ENCODE measurements at places on chromosomes 12 and 14.

DNA sequence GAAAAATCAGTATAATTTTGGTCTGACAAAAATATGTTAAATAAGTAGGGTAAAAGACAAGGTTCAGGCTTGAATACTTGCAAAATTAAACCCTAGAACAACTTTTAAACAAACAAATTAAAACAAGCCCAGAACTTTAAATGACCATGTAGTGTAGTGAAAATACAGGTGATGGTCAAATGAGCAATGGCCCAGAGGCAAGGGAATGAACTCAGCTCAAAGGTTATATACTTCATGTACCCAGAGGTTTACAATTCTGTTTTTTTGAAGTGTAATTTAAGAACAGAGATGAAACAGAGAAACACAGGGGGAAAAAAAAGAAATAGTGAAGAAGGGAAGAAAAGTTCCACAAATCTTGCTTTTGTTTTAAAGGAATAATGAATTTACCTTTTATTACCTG, 949.2 kb downstream of the TRHDE start:
- DNase-seq, result no peak

DNA sequence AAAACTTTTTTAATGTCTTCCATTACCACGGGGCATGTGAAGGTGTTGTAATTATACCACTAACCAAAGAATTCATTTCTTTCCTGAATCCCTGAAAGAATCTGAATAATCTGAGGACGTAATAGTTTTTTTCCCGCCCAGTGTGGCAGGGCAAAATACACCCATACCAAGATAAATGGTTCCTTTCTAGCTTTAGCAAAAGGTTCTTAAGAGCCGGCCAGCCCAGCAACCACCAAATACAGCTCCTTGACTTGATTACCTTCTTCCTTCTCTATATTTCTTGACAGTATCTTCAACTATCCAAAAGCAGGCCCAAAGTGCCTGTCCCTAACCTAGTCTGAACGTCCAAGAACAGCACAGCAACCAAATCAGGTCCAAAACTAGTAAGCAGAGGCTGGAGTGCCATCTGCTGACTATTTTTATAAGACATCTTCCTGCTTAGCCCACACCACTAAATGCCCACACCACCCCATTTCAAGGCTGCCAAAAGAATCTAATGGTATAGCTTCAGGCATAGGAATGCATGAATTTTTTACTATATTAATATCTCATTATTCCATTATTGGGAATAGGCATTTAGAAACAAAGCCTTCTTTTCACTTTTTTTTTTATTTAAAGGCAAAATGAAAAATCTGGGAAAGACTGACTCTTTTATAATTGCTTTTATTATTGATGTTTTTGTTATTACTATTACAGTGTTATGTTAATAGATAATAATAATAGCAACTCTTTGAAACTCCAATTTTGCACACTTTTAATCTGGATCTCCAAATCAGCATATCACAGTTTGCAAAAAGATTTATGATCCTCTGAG, 524.4 kb downstream of the MED13L start:
- DNase-seq, result no peak

DNA sequence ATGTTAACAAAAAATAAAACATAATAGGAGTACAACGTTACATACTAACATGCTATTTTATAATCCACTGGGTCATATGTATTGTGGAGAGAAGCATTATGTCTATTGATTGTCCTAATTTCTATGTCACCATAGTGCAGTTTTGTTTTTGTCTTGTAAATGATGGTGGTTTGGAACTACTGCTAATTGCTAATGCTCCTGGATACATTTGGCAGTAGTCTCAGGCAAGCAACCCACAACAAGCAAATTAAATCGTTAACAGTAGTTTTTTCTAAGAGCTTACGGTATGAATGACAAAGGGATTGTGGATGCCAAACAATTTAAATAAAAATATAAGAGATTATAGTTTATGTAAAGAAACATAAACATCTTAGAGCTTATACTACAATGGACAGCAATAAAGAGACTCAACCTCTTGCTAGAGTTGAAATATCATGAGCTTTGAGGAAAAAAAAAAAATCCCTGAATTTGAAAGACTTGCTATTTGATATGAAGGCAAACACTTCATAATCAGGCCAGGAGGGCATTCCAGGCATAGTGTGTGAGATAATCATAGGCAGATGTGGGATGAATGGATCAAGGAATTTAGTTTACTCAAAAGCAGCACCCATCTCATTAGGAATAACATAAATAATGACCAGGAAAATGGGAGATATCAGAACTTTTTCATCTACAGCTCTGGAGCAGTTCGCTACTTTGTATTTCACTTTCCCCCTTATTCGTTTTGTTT, 181.3 kb downstream of the CCDC59 start:
- no peak for DNase-seq

- no peak for DNase-seq
These were observed 22.7 kb downstream of the CGRRF1 start for GRCh38 chr14:54532111-54533012.

DNA sequence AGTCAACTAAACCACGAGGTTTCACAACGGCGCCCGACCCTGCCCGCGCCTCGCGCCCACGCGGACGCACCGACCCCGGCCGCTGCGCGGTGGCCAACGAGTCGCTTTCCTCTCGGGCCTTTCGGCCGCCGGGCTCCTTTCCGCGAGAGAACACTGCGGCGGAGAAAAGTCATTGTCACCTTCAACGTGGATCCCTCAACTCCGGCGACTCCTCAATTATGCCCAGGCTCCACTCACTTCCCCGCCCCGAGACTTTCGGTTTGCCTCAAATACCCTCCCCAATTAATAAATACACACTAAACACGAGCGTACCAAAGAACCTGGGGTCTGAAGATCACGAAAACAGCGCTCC, 450 bp downstream of the SINHCAF start:
- peak; percentile 18 for DNase-seq

GRCh38 chr12:62647586-62647985, 181.0 kb downstream of the MON2 start:
- DNase-seq, result no peak

DNA sequence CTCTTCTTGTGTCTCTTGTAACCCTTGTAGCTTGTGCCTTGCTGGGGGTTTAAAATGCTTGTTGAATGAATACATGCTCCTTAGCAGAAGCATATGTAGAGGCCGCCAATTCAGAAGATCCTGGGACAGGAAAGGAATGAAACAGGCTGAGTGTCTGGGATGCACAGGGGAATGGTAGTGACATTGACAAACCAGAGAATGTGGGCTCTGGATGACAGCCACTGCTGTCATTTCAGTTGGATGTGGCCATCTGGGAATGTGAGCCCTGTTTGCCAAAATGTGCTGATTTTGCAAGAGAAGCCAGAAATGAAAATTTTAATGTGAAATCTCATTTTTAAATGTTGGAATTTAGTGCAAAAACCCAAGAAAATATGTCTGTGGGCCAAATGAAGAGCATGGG, 136.8 kb downstream of the DACT1 start:
- no peak for DNase-seq

DNA sequence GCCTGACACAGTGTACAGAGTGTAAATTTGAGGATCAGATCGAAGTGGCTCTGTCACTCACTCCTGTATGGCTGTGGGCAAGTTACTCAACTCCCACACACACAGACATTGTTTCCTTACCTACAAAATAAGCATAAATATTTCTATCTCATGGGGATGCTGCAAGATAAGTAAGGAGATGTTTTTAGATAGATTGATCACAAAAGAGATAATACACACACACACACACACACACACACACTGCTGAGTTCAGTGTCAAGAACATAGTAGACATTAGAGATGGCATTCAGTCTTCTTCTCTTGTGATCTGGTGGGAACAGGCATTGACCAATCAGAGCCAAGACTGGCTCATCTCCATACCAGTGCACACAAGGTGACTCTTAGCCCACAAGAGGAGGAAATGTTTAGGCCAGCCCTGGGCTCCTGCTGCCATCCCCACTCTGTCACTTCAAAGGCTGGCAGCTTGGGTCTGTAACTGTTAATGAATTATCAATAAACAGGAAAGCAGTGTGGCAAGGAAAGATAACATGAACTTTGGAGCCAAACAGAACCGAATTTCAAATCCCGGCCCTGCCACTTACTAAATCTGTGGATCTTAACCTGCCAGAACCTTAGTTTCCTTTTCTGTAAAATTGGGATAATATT, 3.4 kb upstream of the RNASE8 start:
- no peak for DNase-seq

DNA sequence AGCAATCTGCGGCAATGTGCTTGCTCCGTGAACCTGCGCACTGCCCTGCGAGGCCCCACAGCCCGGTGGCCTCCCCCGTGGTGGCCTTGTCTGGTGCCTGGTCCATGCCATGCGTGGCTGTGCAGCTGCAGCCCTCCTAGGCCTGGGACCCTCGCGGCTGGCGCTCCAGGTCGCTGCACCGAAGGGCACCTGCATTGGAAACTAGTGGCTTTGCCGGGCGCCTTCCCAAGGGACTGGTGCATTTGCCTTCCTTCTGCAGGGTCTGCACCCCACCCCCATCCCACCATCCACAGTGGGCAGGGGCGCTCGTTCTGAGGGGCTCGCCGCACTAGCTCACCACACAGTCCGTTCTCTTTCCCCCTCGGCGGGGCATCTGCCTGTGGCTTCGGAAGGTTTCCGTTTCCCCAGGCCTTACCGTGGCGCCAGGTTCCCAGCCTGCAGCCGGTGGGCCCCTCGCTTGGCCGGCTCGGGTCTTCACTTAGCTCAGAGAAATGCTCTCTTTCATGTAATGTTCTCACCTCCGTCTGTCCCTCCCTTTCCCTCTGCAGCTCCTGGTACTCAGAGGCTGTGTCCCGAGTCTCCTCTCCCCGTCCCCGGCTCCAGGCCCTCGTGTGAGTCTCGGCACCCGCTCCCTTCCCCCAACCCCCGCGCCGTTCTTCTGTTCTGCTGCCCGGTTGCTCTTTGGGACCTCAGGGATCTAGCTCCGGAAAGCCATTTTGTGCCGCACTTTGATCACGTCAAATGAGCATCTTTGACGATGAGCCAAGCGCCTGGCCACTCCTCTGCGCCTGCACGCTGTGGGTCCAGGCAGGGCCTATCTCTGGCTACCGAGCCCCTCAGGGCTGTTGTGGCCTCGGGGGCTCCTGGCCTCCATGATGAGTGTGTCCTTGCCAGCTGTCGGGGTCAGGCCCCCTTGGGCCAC, 31.9 kb downstream of the JAG2 start:
- no peak for DNase-seq

DNA sequence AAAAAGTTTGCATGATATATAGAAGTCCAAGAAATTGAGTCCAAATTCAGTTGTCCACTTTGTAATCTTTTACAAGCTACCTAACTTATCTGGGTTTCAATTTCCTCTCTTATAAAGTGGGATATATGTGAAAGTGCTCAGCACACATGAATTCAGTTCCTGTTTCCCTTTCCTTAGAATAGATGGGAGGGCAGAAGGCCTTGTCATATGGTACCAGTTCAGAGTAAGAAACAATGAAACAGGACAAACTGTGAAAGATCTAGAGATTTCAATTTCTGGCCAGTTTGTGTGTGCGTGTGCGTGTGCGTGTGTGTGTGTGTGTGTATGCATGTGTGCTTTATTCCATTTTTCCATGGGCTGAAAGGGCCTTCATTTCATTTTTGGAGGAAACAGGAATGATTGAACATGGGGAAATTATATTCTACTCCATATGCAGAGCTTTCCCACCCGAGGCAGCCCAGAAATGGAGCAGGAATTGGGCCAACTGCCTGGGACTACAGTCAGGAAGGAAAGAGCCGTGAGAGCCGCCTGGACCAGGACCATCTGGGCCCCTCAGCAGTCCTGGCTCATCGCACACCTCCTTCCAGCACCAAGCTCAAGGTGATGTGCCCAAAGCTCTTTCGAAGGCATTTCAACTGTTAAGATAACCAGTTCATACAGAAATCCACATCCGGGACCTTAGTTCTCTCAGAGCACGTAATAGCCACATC, 183.2 kb downstream of the EPS8 start:
- DNase-seq, result no peak

DNA sequence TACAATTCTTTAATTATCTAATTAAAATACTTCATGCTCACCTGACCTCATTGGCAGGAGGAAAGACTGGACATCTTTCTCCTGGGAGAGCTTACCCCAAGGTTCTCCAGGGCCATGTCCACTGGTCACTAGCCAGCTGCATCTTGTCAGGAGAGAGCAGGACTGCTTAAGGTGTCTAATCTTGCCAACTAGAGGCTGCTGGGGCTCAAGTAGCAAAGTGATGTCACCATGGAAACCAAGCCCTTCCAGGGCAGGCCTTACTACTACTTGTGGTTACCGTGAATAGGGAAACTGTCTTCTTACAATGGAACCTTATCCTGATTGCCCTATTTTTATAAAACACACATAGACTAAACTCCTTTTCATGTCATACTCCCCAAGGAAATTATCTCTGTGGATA, 376.4 kb downstream of the SNAPC1 start:
- DNase-seq, result no peak

DNA sequence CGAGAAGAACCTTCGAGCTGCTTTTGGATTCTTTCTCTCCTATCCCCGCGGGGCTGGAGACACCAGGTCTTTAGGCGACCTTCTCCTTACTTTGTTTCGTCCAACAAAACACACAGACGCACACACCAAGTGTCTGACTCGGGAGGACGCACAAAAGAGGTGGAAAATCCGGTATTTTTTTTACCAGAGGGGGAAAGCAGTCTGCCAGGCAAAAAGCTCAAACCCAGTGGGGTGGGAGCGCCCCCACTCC, 2.1 kb downstream of the SIX4 start:
- DNase-seq, result no peak

GRCh38 chr14:89827265-89827664, 127.3 kb downstream of the EFCAB11 start:
- no peak for DNase-seq

GRCh38 chr14:71071042-71071441, 163.8 kb downstream of the PCNX1 start:
- DNase-seq, result no peak

GRCh38 chr14:54486685-54487084, 2.1 kb downstream of the GMFB start:
- DNase-seq, result no peak

DNA sequence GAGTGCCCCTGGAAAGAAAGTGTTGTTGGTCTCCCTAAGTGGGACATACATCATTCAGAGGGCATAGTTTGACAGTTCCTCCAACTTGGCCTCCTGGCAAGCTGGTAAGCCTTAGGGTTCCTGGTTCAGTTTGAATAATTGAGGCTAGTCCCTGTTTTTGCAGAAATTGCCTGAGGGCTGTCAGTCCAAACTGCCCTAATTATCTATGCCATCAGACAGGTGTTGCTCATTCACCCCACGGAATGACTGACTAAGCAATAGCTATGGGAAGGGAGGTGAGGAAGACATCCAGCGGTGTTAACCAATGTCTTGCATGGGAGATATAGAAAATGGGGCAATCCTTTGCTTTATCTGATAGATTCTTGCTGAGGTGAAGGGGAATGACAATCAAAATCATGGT, 37.6 kb downstream of the SPTSSA start:
- no peak for DNase-seq

- DNase-seq, result no peak
These were observed 15.8 kb upstream of the ORAI1 start for GRCh38 chr12:121610239-121611149.

GRCh38 chr12:124125203-124125871, 152.3 kb downstream of the ZNF664 start:
- DNase-seq, result no peak

GRCh38 chr12:132246997-132247717, 82.2 kb downstream of the GALNT9 start:
- no peak for DNase-seq

GRCh38 chr12:52270541-52271070, 3.8 kb upstream of the KRT86 start:
- DNase-seq, result no peak
